ENCODE measurements at places on chromosomes 1 and 21.

DNA sequence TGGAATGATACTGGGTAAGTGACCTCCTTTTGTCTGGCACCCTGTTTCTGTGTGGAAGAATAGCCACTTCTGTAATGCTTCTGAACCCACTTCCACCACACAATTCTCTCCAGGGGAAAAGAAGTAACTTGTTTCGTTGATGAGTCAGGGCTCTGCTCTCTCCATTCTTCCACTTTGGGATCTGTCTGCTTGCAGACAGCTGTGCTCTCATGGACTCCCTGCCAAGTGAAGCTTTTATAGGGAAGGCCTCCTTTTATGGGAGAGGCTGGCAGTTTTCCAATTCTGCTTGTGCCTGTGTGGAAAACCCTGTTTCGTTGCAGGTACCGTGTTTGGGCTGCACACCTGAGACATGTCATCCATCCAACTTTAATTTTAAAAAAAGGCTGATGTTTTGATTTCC is 130.7 kb downstream of the GIPC2 start:
- DNase-seq: peak; percentile 66

DNA sequence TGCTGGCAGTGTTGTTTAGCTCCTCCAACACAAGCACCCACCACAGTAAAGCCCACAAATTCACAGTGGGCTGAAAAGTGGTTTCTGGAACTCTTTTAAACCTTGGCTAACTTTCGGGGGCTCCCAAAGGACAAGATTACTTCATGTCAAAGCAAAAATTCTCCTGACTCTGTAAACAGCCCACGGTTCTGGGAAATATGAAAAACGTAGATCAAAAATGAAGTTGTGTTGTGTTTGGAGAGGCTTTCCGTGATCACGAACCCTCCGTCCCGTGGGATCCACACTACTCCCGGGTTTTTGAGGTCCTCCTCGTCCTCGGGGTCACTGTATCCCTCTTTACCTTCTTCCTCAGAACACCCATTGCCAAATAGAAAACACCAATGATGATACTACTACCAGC is 159.0 kb upstream of the RUNX1 start:
- no peak for DNase-seq

DNA sequence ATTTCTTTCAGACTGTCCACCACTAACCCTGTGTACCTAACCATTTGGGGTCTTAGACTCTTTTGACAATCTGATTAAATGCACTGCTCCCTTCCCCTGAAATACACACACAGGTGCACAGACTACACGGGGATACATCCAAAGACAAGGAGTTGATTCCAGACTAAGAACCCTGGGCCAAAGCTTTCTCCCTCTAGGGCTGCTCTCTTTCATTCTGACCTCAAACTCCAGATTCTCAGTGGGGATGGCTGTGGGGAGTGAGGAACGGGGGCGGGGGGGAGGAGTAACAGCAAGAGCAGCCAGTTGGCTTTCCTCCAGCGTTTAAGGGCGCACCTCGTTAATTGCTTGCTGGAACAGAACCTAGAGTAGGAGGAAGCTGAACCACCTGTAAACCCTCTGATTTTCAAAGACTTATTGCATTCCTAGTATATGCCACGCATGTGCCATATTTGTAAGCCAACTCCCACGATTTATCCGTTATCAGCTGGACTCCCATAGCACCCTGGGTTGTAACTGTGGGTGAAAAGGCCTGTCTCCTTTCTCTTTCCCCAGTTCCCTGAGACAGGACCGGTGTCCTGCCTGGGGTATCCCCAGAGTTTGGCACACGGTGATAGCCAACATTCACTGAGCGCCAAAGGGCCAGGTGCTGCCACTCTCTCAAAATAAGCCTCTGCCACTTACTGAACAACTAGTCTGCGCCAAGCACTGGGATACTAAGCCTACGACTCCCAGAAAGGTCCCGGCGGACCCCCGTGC is 920 bp downstream of the MTHFR start:
- DNase-seq: peak; percentile 43

GRCh38 chr1:147214325-147214724 is 10.8 kb downstream of the FMO5 start:
- no peak for DNase-seq

DNA sequence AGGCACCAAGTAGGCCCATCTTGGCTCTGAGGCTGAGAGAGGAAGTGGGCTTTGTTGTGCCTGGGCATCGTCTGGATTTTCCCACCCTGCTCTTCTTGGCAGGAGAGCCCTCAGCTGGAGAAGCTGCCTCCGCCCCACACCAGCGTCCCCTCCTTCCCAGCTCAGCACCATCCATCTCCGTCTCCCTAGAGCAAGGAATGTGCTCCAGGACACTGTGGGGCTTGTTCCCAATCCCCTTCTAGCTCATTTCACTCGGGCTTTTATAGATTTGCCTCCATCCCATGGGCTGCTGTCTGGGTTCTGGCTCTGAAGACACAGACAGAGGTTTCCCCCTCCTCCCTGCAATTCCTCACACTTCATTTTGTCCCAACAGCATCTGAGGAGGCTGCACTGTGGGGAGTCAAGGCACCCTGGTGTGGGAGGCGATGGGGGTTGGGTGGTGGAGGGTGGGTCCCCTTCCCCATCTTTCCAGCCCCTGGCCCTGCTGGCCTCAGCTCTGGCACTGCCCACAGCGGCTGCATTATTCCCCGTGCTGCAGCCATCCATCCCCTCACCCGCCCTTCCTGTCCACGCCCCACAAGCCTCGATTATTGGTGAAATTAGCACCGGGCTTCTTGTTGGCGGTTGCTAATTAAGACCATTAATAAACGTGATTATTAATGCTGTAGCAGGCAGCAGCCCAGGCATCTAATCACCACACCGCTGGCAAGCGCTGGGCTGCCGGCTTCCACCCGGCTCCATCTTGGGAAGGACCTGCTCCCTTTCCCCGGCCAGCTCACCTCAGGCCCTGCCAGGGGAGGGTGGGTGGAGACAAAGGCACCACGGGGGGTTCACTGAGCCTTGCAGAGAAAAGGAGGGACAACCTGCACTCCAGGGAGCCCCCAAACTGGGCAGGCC is 21.7 kb downstream of the RHBG start:
- DNase-seq: no peak

- DNase-seq: no peak
Measured at GRCh38 chr1:218217040-218217439, 68.1 kb upstream of the RRP15 start.

DNA sequence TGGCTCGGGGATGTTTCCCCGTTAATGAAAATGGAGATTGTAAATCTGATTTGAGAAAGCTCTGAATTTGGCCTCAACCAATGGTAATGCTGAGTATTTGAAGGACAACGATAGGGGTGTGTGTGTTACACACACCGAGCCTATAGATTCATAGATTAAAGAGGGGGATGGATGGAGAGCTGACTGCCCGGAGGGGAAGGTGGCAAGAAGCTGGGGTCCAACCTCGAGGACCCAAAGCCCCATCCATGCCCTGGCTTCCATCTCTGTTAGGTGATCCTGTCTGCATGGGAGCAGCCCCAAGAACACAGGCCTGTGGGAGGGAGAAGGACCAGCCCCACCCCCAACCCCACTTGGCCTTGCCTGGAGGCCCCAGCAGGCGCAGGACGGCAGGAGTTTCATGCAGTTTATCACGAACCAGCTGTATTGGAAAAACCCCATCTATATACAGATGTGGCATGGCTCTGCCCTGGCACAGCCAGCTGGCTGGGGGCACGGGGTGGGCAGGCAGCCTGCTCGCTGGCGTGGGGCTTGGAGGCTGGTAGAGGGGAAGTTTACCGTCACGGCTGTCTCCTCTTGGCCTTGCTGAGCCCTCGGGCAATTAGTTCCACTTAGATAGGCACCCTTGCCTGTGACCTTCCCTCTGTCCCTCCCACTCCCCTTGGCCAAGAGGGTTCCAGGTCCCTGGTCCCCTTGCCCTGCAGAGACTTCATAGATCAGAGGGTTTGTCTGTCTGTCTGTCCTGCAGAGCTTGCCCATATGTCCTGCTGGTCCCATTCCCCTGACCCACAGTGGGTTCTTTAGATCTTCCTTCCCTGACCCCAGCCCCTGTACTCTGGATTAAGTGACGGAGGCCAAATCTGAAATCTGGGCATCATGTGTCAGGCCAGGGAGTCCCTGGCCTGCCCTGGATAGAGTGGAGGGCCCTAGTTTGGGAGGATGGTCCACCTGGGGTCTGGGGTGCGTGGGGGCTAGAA is 3.0 kb downstream of the HSPB7 start:
- no peak for DNase-seq

DNA sequence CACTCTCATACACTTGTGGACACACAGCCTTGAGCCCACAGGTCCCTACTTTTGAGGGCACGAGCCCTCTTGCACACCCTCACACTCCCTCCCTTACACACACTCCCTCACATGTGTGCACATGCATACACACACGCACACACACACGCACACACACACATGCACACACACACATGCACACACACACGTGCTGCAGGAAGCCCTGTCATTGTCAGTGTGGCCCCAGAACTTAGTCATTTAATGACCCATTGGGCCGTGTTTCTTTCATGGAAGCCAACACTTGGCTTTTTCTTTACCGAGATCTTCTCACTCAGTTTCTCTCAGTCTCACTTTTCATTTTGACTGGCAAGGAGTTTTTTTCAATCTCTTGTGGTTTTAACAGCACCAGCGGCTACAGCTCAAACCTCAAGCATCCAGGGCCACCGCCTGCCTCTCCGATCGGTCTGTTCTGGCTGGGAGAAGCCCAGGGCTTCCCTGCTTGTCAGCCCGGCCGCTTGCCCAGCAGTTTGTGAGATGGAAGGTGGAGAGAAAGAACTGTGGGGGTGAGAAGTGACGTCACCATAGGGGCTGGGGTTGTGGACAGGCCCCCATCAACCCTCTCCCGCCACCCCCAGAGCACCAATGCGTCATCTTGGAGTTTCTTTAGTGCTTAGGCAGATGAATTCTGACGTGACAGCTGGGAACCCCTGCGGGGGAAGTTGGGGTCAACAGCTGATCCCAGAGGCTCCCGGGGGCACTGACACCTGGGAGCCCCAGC is 15.8 kb upstream of the TNFRSF8 start:
- DNase-seq: no peak

GRCh38 chr1:40081871-40082270 is 15.2 kb downstream of the PPT1 start:
- DNase-seq: no peak

Data from A673 (cell line).